Spinal cord (tissue), 10 donors: ENCODE measurements at places on chromosomes 1 and 21. TPM values are rescaled to one million over a fixed set of nuclear protein-coding genes. Genes with fewer than 3 reads are reported as not detected.
A peak's percentile ranks its signal among the peaks of the same experiment; 100 is the strongest.

DNA sequence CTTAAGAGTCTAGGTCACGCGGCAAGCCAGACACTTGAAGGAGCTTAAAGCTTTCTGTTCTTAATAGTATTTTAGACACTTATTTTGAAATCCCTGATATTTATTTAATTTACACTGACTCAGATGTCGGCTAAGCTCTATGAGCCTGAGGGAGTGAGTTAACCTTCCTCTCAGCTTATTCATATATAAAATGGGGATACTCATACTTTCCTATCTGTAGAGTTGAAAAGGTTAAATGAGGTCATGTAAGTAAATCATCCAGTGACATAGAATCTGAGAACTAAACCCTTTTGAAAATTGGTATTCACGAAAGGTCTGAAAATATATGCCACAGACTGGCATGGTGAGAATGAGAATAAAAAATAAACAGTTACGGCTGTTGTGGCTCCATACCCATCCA, 1.4 kb upstream of the GPR161 start:
- H3K4me1 ChIP-seq, result peaks cover 16% of the 10 kb centered on the region
- no peaks in the 10 kb centered on the region for H3K27me3 ChIP-seq
- no peak for DNase-seq
- H3K27ac ChIP-seq, result no peak overlapping the region
- H3K4me3 ChIP-seq, result no peak overlapping the region

TRIM17 gene
- 2.2 TPM for total RNA-seq

DNA sequence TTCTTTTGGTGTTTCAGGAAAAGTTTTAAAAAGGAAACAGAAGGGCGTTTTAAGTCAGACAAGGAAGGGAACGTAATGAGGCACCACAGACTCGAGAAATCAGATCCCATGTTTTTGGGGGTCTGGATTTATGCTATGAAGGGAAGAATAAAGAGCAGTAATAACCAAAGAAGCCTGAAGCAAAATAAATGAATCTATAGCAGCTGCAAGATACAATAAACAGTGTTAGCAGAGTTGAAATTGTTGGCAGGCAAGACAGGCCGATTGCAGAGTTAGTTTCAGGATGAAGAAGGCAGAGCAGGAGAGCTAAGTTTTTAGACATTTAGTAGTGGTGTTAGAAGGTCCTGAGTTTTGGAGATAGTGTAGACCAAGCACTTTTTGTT, 425 bp downstream of the DDR2 start:
- H3K36me3 ChIP-seq, result no peaks in the 10 kb centered on the region
- H3K4me3 ChIP-seq, result peak overlapping the region; percentile 58
- H3K27ac ChIP-seq, result peak overlapping the region; percentile 92
- no peak for DNase-seq
- no peaks in the 10 kb centered on the region for H3K27me3 ChIP-seq

DNA sequence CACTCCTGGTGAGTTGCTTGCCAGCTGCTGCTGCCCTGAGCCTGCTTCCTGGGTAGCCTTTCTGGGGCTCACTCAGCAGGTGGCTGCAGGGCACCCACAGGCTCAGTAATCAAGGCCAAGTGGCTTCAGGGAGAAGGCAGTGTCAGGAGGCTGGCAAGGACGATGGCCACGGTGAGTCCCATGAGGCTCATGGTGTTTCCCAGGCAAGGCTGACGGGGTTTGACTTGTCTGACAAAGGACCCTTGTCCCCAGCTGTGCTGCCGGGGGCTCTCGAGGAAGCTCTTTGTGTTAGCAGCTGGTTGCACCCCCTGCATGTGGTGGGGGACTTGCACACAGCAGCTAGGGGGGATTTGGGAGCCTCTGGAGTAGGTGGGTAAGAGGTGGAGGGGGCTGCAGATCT, 190.5 kb upstream of the C1orf174 start:
- no peaks in the 10 kb centered on the region for H3K27me3 ChIP-seq
- H3K27ac ChIP-seq, result no peak overlapping the region
- H3K4me1 ChIP-seq, result peaks cover 21% of the 10 kb centered on the region

- H3K27ac ChIP-seq, result no peak overlapping the region
- peaks cover 25% of the 10 kb centered on the region for H3K4me1 ChIP-seq
- H3K27me3 ChIP-seq, result peaks cover 50% of the 10 kb centered on the region
- no peak overlapping the region for H3K4me3 ChIP-seq
- DNase-seq, result no peak
Observed at GRCh38 chr1:26408604-26409003, 2.0 kb upstream of the LIN28A start.

GRCh38 chr1:206953626-206954025, 7.4 kb upstream of the PIGR start:
- H3K4me3 ChIP-seq, result no peak overlapping the region
- H3K4me1 ChIP-seq, result peaks cover 8% of the 10 kb centered on the region
- no peak overlapping the region for H3K27ac ChIP-seq
- DNase-seq, result no peak
- H3K27me3 ChIP-seq, result no peaks in the 10 kb centered on the region

DNA sequence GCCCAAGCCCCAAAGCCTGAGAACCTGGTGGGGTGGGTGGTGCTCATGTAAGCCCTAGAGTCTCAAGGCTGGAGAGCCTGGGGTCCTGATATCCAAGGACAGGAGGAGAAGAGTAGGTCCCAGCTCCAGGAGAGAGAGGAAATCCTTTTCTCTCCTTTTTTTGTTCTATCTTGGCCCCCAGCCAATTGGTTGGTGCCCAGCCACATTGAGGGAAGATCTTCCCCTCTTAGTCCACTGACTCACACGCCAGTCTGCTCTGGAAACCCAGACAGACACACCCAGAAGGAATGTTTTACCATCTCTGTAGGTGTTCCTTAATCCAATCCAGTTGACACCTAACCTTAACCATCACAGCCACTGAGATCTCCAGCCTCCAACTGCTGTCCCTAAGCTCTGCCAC, 16.2 kb upstream of the LIN9 start:
- H3K36me3 ChIP-seq, result no peaks in the 10 kb centered on the region
- no peaks in the 10 kb centered on the region for H3K4me1 ChIP-seq
- no peak for DNase-seq
- no peaks in the 10 kb centered on the region for H3K27me3 ChIP-seq
- no peak overlapping the region for H3K27ac ChIP-seq

HES2 gene
- total RNA-seq, result not detected

DNA sequence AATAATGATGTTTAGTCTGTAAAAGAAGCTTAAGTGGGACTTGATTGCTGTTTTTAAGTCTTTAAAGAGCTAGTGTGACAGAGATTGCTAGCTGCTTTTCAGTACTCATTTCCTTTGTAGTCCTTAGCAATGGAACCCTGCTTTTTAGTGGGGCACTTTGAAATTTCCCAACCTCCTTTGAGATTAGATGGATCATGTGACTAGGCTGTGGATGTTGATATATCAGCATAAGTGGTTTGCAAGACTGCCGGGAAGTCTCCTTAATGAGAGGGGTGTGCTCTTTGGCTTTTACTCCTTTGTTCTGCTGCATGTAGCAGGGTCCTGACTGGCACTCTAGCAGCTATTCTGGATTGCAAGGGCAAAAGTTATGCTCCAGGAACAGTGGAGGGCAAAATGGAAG, 11.2 kb upstream of the RCOR3 start:
- no peak overlapping the region for H3K27ac ChIP-seq
- DNase-seq, result no peak
- no peaks in the 10 kb centered on the region for H3K36me3 ChIP-seq
- H3K4me3 ChIP-seq, result no peak overlapping the region

DNA sequence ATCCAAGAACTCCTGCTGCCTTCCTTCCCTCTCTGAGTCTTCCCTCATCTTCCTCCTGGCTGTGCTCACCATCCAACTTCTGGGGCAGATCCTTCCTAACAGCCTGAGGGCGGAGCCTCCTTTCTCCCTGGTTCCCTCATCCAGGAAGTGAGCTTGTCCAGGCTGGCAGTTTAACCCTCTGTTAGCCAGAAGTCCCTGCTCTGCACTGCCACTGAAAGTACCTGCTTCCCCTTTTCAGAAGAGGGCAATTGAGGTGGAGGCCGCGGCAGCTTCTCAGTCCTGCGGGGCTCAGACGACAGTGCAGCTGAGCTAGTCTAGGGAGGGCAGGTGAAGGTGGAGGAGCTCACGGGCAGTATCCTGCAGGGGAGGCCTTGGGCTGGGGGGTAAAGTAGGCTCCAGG, 149.1 kb downstream of the FCRL5 start:
- no peak overlapping the region for H3K4me3 ChIP-seq
- no peaks in the 10 kb centered on the region for H3K36me3 ChIP-seq
- H3K27ac ChIP-seq, result no peak overlapping the region
- H3K27me3 ChIP-seq, result no peaks in the 10 kb centered on the region
- DNase-seq, result no peak

GRCh38 chr1:228358764-228359612, 47.6 kb downstream of the TRIM11 start:
- H3K4me3 ChIP-seq, result no peak overlapping the region
- no peaks in the 10 kb centered on the region for H3K27me3 ChIP-seq
- H3K36me3 ChIP-seq, result peaks cover 27% of the 10 kb centered on the region
- DNase-seq, result no peak
- no peaks in the 10 kb centered on the region for H3K4me1 ChIP-seq

DNA sequence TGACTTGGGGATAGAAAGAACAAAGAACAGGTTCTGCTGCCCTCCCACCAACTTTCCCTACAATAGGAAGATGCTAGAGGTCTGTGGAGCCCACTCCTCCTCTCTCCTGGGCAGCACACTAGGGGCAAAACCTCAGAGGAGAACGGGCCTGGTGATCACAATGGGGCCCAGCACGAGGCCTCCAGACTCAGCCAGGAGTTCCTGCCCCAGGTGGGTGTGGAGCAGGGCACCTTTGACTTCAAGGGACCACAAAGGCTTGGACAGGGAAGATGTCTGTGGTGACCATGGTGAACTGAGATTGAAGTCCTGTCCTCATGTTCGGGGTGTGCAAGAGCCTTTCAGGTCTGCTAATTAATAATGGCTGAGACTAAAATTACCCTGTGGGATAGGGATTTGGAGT, 88.8 kb downstream of the LAMC2 start:
- H3K4me1 ChIP-seq, result peaks cover 15% of the 10 kb centered on the region
- no peaks in the 10 kb centered on the region for H3K27me3 ChIP-seq
- peaks cover 4% of the 10 kb centered on the region for H3K36me3 ChIP-seq

SH3BGR gene
- 6.2 TPM for total RNA-seq

GRCh38 chr21:16323596-16323995, 593.8 kb downstream of the USP25 start:
- no peaks in the 10 kb centered on the region for H3K27me3 ChIP-seq
- H3K27ac ChIP-seq, result no peak overlapping the region
- no peaks in the 10 kb centered on the region for H3K36me3 ChIP-seq
- H3K4me1 ChIP-seq, result no peaks in the 10 kb centered on the region

- DNase-seq, result peak; percentile 88
- no peak overlapping the region for H3K27ac ChIP-seq
- peaks cover 10% of the 10 kb centered on the region for H3K4me1 ChIP-seq
- no peaks in the 10 kb centered on the region for H3K36me3 ChIP-seq
- no peak overlapping the region for H3K4me3 ChIP-seq
- no peaks in the 10 kb centered on the region for H3K27me3 ChIP-seq
Observed at GRCh38 chr1:164699815-164700491, 141.0 kb downstream of the PBX1 start.

DNA sequence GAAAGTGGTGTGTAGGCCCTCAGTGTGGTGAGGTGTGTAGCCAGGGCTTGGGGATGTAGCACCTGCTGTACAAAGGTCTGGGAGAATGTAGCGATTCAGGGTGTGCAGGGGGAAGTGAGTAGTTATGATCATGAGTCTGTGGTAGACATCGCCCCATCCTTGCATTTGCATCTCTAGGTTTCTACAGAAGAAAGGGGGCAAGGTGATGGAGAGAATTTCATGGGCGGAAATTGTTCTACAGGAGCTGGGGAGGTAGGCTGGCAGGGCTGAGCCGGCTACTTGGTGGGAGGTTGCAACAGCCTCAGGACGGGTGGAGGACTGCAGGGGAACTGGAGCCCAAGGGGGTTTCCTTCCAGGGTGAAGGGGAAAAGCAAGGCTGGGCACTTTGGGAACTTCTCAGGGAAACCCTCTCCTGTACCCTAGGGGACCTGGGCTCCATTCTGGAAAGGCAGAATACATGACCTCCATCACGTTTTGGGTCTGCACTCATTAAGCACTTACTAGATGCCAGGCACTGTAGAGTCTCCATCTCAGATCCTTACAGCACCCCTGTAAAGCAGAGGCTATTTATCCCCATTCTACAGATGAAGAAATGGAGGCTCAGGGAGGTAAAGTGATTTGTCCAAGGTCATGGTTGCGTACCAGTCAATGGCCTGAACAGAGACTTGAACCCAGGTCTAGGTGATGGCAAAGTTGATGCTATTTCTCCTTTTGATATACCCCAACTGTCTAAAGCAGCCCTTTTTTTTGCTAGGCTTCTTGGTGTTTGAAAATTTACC, 14.5 kb upstream of the TNFRSF1B start:
- H3K27ac ChIP-seq, result no peak overlapping the region
- H3K4me3 ChIP-seq, result no peak overlapping the region
- no peaks in the 10 kb centered on the region for H3K36me3 ChIP-seq
- no peaks in the 10 kb centered on the region for H3K27me3 ChIP-seq
- no peak for DNase-seq

- H3K27ac ChIP-seq, result no peak overlapping the region
- H3K4me1 ChIP-seq, result no peaks in the 10 kb centered on the region
- H3K4me3 ChIP-seq, result no peak overlapping the region
Observed at GRCh38 chr1:111286912-111287311, 3.7 kb upstream of the CHIA start.

GRCh38 chr1:41876576-41877445, 41.9 kb downstream of the HIVEP3 start:
- no peak for DNase-seq
- H3K4me1 ChIP-seq, result peaks cover 15% of the 10 kb centered on the region
- no peak overlapping the region for H3K4me3 ChIP-seq
- H3K36me3 ChIP-seq, result no peaks in the 10 kb centered on the region

GRCh38 chr1:107894605-107895004, 70.4 kb downstream of the VAV3 start:
- no peaks in the 10 kb centered on the region for H3K27me3 ChIP-seq
- H3K36me3 ChIP-seq, result no peaks in the 10 kb centered on the region
- H3K27ac ChIP-seq, result no peak overlapping the region

- no peaks in the 10 kb centered on the region for H3K4me1 ChIP-seq
- H3K4me3 ChIP-seq, result no peak overlapping the region
- no peaks in the 10 kb centered on the region for H3K27me3 ChIP-seq
- DNase-seq, result no peak
Observed at GRCh38 chr1:24257373-24257772, 61.8 kb upstream of the GRHL3 start.

DNA sequence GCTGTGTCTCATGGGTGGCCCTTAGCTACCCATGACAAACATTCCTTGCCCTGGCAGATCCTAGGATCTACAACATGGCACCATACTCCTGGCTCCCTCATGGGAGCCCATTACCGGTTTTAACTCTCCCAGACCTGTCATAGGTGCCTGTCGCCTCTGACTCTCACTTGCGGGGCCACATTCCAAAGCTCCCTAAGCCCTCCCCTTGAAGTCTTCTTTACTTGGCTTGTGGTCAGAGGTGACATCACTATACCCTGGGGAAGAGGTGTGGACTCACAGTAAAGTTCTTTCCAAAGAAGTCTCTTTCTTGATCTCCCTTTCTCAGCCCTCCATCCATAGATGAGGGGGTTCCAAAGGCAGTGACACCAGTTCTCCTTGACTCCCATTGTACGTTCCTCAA, 5.4 kb upstream of the SLAMF9 start:
- no peak overlapping the region for H3K4me3 ChIP-seq
- H3K36me3 ChIP-seq, result no peaks in the 10 kb centered on the region
- H3K4me1 ChIP-seq, result no peaks in the 10 kb centered on the region
- no peaks in the 10 kb centered on the region for H3K27me3 ChIP-seq

GRCh38 chr1:93675271-93675670, 6.4 kb downstream of the BCAR3 start:
- no peaks in the 10 kb centered on the region for H3K36me3 ChIP-seq
- no peak for DNase-seq
- no peak overlapping the region for H3K27ac ChIP-seq
- H3K27me3 ChIP-seq, result peaks cover under 1% of the 10 kb centered on the region
- no peak overlapping the region for H3K4me3 ChIP-seq
- peaks cover 12% of the 10 kb centered on the region for H3K4me1 ChIP-seq

- no peak overlapping the region for H3K4me3 ChIP-seq
- DNase-seq, result no peak
- H3K27ac ChIP-seq, result no peak overlapping the region
- no peaks in the 10 kb centered on the region for H3K4me1 ChIP-seq
- no peaks in the 10 kb centered on the region for H3K27me3 ChIP-seq
Observed at GRCh38 chr1:175169286-175170018, 23.1 kb downstream of the KIAA0040 start.
